ENCODE measurements at places on chromosomes 2 and 18.

- no peak for DNase-seq
- peak overlapping the region; percentile 60 for H3K4me3 ChIP-seq
- peaks cover 11% of the 10 kb centered on the region for H3K4me1 ChIP-seq
- H3K27ac ChIP-seq = no peak overlapping the region
Measured at GRCh38 chr2:234953116-234954031, 1.6 kb downstream of the SH3BP4 start.

DNA sequence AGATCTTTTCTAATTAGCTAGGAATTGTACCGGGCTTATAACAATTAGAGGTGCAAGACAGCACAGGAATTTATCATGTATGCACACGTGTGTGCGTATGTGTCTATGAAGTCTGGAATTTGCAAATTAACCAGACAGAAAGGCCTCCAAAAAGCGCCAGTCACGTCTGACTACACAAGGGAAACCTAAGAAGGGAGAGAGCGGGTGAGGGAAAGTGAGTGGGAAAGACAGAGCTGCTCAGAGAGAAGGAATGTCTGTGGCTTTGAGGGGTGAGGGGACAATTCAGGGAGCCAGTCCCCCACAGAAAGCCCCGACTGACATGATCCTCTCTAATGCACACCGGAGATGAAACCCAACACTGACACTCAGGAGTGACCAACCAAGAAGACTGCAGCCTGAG, 197.7 kb upstream of the SH3BP4 start:
- no peak for DNase-seq
- no peak overlapping the region for H3K4me3 ChIP-seq
- H3K4me1 ChIP-seq = no peaks in the 10 kb centered on the region
- no peak overlapping the region for H3K27ac ChIP-seq
- no peaks in the 10 kb centered on the region for H3K36me3 ChIP-seq
- peaks cover 7% of the 10 kb centered on the region for H3K27me3 ChIP-seq

DNA sequence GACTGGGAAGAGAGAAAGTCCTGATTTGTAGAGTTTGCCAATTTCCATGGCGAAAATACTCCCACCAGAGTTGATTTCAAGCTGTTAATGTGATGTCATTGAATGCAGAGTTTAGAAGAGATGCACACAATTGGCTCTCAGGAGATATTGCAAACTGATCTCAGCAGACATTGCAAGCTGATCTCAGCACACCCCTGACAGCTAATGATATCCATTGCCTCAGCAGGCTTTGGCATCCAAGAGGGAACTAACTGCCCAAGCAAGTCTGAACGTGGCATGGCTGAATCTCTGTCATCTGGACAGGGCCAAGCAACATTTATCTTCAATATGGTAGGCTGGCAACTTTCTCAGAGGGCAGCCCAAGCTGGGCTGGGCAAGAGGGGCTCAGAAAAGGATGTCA, 78.4 kb upstream of the CYP1B1 start:
- H3K27ac ChIP-seq = no peak overlapping the region
- no peak overlapping the region for H3K4me3 ChIP-seq
- DNase-seq = no peak
- H3K27me3 ChIP-seq = peaks cover 26% of the 10 kb centered on the region
- no peaks in the 10 kb centered on the region for H3K36me3 ChIP-seq

- H3K27me3 ChIP-seq = no peaks in the 10 kb centered on the region
- H3K4me3 ChIP-seq = no peak overlapping the region
- H3K36me3 ChIP-seq = no peaks in the 10 kb centered on the region
- H3K4me1 ChIP-seq = no peaks in the 10 kb centered on the region
- DNase-seq = no peak
Measured at GRCh38 chr2:15840148-15840547, 100.2 kb upstream of the MYCN start.
